ENCODE measurements at places on chromosomes 4 and X. TPM values are rescaled to one million over a fixed set of nuclear protein-coding genes. Genes with fewer than 3 reads are reported as not detected.

DNA sequence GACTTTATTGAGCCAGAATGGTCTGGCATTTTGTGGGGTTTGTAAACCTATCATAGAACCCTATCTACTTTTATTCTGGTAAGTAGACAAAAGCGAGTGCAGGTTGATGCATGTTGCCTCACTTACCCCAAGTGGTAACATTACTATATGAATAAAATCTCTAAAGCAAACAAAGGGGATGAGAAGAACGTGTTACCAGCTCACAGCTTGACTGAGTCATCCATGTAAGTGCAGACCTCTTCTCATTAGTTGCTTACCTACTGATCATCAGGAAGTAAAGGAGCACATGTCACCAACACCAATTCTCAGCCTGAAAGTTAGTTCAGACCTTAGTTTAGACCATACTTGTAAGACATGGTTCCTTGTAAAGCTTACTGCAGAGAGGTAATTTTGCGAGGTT is 1328.3 kb downstream of the C4orf33 start:
- no peaks in the 10 kb centered on the region for H3K36me3 ChIP-seq
- no peak for DNase-seq
- H3K4me1 ChIP-seq: no peaks in the 10 kb centered on the region
- H3K4me3 ChIP-seq: no peak overlapping the region
- no peak overlapping the region for H3K27ac ChIP-seq

IGFBP7 gene
- 58.5 TPM for total RNA-seq

MAOB gene
- total RNA-seq: 4.4 TPM

FREM3 gene
- 0.05 TPM for total RNA-seq

ARMCX6 gene
- 29.8 TPM for total RNA-seq

All from colonic mucosa (tissue), 4 donors.